MCF 10A (cell line): ENCODE measurements at places on chromosomes 6 and 20.

DNA sequence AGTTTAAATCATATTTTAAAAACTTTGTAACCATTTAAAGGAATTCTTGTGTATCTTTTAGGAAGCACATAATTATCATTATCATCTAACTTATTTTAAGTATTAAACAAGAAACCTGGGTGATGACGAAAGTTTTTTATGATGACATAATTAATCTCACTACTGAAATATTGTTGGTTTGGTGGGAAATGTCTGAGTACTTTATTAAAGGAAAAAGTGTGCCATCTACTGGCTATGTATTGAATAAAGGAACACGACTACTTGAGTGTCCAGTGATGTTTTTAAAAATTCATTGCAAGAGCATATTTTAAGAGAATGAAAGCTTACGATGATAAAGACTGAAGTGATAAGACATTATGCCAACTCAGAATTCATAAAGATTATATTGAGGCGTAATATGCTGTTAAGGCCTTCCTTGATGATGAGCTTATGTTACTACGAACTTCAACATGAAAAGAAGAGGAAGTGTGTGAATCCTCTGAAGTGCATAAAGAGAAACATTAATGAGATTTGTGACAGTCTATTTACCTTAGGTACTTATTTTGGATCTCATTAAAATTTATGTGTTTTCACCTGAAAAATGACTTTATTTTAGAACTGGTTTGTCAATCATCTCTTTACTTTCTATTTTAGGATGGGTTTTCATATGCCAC, 12.0 kb upstream of the TRMT11 start:
- peak; percentile 66 for DNase-seq

GRCh38 chr20:40016392-40016791, 672.6 kb downstream of the MAFB start:
- DNase-seq = no peak

DNA sequence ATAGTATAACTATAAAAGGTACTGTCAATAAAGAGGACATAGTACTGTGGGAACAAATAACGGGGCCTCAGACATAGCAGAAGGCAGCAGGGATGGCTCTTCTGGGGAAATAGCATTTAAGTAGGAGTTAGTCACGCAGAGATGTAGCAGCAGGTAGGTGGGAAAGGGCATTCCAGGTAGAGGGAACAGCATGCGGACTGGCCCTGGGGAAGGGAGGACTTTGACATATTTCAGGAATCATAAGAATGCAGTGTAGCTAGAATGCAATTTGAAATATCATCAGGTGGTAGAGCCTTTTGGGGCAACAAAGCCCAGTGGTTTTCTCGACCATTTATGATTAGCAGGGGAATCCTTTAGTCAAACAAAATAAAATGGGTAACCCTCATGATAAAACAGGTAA, 191.1 kb downstream of the SLC24A3 start:
- DNase-seq = no peak

GRCh38 chr6:123551939-123552707, 84.6 kb downstream of the TRDN start:
- no peak for DNase-seq

GRCh38 chr20:33250666-33251065, 14.9 kb downstream of the BPIFA1 start:
- DNase-seq = no peak

- no peak for DNase-seq
Observed at GRCh38 chr20:13441388-13441787, 197.3 kb downstream of the TASP1 start.

DNA sequence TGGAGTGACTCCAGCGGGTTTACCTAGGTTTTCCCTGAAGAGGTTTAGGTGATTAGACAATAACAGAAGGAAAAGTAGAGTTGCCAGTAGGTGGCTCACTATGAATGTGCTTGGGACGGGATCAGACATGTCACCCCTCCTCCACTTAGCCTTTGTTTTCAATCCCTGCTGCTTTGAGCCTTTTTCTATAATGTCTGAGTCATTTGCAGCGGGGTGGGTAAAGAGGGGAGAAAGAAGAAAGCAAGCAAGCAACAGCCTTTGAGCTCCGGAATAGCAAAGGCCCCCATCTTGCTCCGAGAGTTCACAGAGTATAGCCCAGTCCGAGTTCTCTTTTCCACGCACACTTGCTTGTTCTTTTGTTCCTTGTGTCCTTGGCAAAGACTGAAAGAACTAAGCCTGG, 129.1 kb downstream of the PACRG start:
- DNase-seq = peak; percentile 86

DNA sequence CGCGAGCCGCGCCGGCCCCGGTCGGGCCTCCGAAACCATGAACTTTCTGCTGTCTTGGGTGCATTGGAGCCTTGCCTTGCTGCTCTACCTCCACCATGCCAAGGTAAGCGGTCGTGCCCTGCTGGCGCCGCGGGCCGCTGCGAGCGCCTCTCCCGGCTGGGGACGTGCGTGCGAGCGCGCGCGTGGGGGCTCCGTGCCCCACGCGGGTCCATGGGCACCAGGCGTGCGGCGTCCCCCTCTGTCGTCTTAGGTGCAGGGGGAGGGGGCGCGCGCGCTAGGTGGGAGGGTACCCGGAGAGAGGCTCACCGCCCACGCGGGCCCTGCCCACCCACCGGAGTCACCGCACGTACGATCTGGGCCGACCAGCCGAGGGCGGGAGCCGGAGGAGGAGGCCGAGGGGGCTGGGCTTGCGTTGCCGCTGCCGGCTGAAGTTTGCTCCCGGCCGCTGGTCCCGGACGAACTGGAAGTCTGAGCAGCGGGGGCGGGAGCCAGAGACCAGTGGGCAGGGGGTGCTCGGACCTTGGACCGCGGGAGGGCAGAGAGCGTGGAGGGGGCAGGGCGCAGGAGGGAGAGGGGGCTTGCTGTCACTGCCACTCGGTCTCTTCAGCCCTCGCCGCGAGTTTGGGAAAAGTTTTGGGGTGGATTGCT, 1.3 kb downstream of the VEGFA start:
- DNase-seq = peak; percentile 66

DNA sequence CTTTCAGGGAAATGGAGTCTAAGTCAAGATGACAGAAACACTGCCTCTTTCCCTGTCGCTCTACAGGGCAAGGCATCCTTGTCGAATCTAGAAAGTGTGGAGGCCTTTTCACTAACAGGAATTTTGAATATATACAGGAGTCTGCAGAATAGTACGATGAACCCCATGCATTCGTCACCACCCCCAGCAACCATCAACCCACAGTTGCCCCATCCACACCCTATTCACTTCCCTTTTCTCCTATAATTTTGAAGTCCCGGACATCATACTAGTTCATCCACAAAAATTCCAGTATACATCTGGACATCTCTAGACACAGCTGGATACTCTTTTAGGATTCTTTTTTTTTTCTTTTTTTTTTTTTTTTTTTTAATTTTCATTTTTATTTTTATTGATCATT, 80.7 kb upstream of the RIN2 start:
- no peak for DNase-seq

DNA sequence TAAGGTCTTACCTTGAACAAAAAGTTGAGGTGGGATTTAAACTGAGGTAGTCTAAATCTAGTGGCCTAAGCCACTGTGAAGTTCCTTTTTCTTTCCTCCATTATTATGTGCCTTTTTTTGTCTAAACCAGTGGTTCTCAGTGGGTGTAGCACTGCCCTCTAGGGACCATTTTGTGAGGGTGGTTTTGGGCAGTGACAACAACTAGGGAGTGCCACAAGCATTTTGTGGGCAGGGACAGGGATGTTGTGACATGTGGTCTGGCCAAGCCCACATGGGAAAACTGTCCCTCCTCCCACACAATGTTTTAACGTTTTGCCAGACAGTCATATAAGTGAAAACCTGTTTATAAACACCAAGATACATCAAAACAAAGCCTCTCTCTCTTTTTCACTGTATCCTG, 899.4 kb upstream of the FLRT3 start:
- peak; percentile 65 for DNase-seq

DNA sequence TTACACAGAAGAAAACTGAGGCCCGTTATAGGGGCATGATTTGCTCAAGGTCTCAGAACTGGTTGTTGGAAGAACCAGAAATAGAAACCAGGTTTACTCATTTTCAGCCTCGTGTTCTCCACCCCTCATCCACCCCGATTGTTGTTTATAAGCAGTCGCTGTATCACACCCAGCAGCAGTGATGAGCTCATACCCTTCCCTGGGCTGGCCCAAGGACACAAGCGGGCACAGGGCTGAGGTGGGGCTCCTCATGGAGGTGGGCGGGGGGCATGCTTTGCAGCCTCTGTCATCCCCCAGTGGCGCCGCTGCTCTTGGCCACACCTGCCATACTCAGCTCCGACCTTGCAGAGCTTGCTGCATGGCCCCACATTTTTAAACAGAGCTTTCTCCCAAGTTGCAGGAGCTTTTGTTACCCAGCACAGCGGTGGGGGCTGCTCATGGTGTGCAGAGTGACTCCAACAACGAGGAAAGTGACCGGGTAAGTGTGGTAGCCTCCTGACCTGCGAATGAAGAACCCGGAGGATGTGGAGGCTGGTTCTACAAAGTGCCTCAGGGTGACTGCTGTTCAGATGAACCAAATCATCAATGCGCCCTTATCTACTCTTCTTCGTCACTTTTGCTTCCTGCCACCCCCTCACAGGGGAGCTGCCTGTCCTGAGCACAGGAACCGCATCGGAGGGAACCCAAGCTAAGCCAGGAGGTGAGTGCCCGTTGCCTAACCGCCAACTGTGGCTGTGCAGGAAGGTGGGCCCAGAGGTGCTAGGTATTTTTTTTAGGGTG, 43.6 kb upstream of the NKX2-2 start:
- DNase-seq = no peak

GRCh38 chr20:46031701-46032254, 2.8 kb downstream of the SLC12A5 start:
- DNase-seq = no peak

DNA sequence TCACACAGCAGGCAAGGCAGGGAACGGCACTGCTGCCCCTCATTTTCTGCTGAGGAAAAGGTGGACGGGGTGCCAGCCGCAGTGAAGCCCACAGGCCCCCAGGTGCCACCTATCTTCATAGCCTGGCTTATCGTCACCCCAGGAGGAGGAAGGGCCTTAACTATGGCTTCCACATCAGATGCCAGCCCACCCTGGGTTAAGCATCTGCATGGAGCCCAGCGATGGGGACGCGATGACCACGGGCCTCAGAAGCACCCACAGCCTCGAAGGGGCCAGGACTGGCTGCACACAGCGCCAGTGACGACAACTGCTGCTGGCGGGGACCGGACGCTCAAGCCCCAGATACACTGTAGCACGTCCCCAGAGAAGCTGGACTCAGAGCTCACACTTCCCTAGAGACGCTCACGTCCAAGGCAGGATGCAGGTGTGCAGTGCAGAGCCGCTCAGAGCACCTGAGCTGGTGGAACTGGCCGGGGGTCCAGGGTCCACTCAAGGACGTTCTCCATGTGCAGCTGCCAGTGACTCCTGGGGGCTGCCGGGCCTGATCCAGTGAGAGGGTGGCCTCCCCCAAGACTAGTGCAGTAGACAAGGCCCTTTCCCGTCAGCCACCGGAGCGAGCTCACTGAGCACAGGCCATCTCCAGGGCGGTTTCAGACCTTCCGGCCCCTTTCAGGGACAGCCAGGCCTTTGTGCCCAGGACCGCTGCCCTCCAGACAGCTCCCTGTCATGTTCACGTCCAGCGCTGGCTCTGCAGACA, 83.0 kb downstream of the YTHDF1 start:
- no peak for DNase-seq
